Mammary epithelial cell (primary cell): ENCODE measurements at places on chromosomes 13 and 19. TPM values are rescaled to one million over a fixed set of nuclear protein-coding genes. Genes with fewer than 3 reads are reported as not detected.
A peak's percentile ranks its signal among the peaks of the same experiment; 100 is the strongest.

GRCh38 chr19:2186071-2186846 is 22.5 kb downstream of the DOT1L start:
- no peak for DNase-seq

GRCh38 chr19:50167314-50167721 is 4.2 kb upstream of the IZUMO2 start:
- no peak for DNase-seq

DNA sequence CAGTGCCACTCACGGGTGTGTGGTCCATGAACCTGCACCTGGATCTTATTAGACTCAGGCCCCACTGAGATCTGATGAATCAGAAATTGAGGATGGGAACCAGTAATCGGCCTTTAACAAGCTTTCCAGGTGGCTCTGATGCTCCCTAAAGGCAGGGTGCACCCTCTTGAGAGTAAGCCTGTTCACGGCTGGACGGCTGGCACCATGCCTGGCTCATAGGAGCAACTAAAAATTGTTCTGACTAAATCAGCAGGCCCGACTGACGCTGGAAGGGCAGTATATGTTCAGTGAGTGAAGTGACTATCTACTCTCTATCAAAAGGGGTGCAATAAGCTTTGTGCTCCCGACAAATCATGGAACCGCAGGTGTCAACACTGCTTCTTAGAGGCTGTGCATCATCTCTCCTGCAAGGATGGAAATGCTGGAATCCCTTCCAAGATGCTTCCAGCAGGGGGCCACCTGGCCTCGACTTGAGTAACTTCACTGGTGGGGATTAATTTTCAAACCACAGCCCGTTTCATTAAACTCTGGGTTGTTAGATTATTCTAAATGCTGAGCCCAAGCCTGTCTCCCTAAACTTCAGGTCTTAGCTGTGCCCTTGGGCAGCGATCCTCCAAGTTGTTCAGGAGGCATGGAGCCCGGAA is 28.4 kb downstream of the TMTC4 start:
- DNase-seq: peak; percentile 6

CRLF1 gene
- 4.8 and 7.1 TPM in 2 replicates for total RNA-seq

TMEM150B gene
- not detected for total RNA-seq

DNA sequence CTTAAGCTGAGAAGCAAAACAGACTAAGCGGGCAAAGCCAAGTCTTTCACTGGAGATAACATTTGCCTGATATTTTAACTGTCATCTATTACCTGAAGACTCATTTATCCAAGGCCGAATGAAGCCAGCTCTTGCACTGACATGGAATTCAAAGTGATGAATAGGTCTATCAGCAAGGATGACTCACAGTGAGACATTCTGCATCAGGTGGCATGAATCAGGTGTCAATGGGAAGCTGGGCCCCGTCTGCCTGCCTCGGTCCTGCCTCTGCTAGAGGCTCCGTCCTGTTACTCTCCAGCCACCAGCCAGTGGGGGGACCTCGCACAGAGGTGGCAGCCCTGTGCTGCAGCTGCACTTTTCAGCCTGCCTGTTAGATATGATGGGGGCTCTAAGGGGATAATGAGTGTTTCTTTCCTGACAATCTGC is 23.5 kb downstream of the STARD13 start:
- peak; percentile 91 for DNase-seq

DNA sequence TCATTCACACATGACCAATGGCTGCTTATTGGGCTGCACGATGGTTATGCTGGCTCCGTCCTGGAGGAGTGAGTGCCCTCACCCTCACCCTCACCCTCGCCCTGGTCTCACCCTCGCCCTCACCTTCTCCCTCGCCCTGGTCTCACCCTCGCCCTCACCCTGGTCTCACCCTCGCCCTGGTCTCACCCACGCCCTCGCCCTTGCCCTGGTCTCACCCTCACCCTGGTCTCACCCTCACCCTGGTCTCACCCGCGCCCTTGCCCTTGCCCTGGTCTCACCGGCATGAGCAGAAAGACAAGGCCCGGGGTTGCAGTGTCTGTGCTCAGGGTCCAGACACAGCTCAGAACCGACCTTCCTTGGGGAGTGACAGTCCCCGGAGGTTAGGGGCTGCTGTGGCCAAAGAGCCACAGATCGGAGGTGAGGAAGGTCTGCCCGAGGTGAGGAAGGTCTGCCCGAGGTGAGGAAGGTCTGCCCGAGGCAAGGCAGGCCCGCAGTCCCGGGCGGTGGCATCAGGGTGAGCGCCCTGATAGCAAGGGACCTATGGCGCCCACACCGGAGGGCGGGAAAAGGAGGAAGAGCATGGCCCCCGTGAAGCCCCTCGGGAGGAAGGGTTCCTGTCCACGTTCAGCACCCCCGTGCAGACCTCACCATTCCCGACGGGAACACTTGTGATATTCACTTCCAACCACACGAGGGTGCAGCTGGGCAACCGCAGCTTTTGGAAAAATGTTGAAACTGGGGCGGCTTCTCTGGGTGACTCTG is 65.6 kb downstream of the MCF2L start:
- peak; percentile 40 for DNase-seq

GRCh38 chr19:51094696-51095279 is 12.1 kb upstream of the KLK14 start:
- no peak for DNase-seq

GRCh38 chr19:42466521-42467182 is 23.9 kb upstream of the CXCL17 start:
- DNase-seq: no peak

GRCh38 chr13:32581177-32581786 is 5.0 kb upstream of the PDS5B start:
- DNase-seq: no peak

JAK3 gene
- total RNA-seq: 8.2 TPM

GRCh38 chr19:36030264-36031148 is 2.2 kb downstream of the CLIP3 start:
- DNase-seq: peak; percentile 53

DNA sequence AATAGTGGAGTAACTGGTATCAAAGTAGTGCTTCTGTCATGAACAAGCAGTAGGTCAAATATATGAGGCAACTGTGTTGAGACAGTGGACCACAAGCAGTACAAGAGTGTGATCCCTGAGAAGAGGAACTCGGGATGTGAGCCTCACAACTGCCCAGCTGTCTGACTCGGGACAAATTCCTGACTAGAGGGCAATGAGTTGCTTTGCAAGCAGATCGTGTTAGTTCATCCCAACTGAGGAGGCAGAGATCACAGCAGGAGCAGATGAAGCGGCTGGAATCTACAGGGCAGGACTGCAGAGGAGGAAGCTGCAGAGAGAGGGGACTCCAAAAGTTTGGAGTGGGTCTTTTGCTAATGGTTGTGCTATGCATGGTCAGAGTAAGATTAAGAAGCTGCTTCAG is 741.1 kb downstream of the DIAPH3 start:
- DNase-seq: no peak

ZNF85 gene
- 5.7 and 9.8 TPM in 2 replicates for total RNA-seq

GRCh38 chr13:43293008-43293407 is 269.6 kb downstream of the DNAJC15 start:
- no peak for DNase-seq

GRCh38 chr19:339262-339887 is 5.2 kb downstream of the MIER2 start:
- DNase-seq: no peak

GRCh38 chr13:79285159-79285558 is 120.9 kb downstream of the RBM26 start:
- no peak for DNase-seq

GRCh38 chr13:73989244-73989843 is 144.9 kb downstream of the KLF12 start:
- DNase-seq: no peak

GRCh38 chr19:37370880-37371661 is at the start of gene ZNF527:
ZNF527 (plus strand) TSS chr19:37371099; CDS start chr19:37374199, 3,100 bp downstream.
- DNase-seq: peak; percentile 96

GRCh38 chr13:79511611-79512010 is 30.7 kb downstream of the NDFIP2 start:
- no peak for DNase-seq

DNA sequence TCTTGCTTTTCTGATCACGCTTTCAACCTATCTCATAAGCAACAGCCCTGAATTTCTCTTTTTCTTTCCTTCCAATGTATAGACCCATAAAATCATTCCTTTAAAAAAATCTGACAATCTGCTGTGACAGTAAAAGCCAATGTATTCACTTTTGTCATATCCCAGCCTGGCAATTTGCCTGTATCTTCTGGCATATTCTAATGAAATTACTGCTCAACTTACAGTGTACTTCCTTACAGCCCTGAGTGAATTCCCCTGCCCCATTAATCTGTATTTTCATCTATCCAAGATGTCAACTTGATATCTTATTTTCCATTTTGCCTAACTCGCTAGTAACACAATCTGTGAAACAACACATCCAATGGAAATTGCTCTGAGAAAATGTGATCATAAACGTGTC is 18.0 kb upstream of the SERP2 start:
- DNase-seq: no peak

- no peak for DNase-seq
Observed at GRCh38 chr19:29735829-29736228, 20.8 kb upstream of the C19orf12 start.

C1QTNF9B gene
- total RNA-seq: not detected

DNA sequence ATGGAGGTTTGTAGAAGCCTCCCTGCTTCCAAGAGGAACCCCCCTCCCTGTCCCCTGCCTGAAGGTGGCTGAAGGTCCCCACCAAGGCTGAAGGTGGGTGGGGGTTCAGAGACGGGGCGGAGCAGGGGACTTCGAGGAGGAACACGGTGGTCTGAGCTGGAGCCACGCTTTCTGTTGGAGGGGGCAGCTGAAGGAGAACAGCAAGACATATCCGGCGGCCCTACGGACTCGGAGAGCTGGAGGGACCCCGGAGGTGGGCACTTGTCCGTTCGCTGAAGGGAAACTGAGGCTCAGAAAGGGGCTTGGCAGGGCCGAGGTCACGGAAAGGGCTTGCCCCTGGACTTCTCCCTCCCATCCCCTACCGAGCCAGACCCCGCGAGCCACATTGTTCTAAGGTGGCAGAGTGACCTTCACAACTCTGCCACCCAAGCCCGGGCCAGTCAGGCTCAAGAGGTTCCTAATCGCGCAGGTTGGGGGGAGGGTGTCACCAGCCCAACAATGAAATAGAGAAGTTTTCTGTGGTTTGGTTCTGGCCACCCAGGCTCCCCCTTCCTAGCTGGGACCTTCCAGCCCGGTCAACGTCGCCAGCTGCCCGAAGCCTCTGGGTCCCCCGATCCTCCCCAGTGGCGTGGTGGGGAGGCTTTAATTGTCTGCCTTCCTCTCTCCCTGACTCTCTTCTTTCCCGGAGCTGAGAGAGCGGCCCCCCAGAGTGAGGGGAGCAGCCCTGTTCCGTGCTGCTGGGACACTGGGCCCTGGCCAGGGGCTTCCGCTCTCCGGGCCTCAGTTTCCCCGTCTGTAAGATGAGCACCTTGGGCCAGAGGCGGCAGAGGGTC is 15.5 kb upstream of the KCNN1 start:
- DNase-seq: no peak

FAM216B gene
- not detected for total RNA-seq

DNA sequence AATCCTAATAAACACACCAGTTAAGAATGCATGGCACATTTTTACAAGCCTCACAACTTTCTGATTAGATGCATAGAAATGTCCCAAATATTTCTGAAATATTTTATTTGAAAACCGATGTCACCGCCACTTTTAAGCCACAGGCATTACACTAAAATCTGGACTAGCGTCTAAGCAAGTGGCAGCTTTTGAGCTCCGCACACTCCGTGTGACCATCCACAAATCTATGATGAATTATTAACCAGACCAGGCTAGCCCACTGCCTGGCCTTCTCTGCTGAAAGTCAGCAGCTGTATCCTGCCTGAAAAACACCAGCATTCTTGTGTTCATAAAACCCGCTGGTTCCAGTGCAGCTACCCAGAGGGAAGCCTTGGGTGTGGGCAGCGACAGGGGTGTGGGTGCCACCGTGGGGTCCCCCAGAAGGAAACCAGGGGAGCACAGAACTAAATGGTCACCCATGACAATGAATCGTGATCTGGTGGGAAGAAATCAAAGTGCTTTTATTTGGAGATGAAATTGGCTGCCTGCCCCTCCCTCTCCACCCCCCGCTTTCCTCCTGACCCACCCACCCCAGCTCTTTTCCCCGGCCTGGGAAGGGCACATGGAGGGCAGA is 13.8 kb downstream of the RASA3 start:
- DNase-seq: no peak

DNA sequence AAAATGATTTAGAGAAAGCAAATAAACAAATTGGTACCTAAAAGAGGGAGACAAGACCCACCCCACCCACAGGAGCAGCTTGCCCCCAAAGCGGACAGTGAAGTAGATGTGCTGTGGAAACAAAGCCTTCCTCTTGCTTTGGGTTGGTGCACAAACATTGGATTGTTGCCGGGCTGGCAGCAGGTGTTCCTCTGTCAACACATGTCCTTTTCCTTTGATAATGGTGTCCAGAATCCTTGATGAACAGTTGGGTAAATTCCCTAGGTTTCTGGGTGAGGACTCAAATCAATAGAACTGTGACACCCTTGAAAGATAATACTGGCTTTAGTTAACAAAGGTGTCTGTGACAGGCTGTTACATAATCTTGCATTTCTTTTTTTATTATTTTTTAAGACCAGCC is 311.8 kb downstream of the SPRY2 start:
- no peak for DNase-seq

DNA sequence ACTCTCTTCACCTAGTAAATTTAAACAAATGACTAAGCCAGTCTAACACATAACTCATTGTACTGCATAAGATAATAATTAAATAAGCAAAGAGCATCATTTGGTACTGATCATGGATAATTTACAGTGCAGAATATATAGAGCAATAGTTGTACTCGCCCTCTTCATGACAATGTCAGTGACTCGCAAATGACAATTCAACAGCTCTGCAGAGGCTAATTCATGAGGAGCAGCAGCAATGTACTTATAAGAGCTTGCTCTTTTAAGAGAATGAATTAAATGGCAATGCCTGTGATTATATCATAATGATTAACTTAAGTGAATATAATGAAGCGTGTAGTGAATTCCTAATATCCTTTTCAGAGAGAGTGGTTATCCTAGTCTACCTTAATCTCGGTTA is 284.5 kb upstream of the PCDH20 start:
- DNase-seq: no peak

DNA sequence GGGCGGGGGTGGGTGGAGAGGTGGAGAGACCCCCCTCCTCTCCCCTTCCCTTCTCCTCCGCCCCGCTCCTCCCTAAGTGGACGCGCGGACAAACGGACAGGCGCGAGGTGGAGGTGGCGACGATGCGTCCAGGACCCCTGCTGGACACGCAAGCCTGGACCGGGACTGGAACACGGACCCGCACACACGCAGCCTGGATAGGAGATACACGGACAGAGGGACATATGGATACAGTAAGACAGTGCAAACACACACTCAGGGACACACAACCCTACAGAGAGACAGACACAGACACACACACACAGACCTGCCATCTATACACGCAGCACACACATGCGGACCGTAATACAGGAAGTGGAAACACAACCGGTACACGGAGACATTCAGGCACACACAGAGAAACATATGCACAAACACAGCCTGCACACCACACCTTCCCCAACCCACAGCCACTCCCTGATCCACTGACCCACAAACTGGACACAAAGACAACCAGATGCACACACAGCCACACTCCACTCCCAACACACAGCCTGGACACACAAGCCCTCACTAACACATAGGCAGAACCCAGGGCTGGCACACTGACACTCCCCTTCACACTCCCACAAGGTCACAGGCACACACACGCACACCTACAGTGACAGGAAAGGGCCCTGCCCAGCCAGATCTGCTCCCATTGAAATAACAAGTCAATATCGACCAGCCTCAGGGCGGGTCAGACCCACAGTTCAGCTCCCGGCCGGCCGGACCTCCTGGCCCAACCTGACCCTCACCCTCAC is 696 bp upstream of the ERFL start:
- DNase-seq: no peak

- peak; percentile 35 for DNase-seq
Observed at GRCh38 chr13:27406178-27406939, 18.1 kb upstream of the GTF3A start.

ANKRD24 gene
- 0.67 TPM for total RNA-seq

ZIC2 gene
- total RNA-seq: under 0.01 TPM
